Activated T-cell treated with anti-CD3 and anti-CD28 coated beads for 24 hours (primary cell): ENCODE measurements at places on chromosomes 12 and 14.

DNA sequence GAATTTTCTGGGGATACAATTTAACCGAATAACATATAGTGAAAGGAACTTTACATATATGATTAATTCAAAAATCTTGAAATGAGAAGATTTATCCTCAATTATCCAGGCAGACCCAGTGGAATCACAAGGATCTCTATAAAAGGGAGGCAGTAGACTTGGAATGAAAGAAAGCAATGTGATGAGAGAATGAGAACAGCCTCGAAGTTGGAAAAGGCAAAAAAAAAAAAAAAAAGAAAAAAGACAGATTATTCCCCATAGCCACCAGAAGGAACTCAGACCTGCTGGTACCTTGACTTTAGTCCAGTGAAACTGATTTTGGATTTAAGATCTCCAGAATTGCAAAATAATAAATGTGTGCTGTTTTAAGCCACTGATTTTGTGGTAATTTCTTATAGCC is 416.3 kb upstream of the OR4E1 start:
- DNase-seq = no peak

- no peak for DNase-seq
Measured at GRCh38 chr12:121515615-121516014, 65.2 kb downstream of the KDM2B start.

DNA sequence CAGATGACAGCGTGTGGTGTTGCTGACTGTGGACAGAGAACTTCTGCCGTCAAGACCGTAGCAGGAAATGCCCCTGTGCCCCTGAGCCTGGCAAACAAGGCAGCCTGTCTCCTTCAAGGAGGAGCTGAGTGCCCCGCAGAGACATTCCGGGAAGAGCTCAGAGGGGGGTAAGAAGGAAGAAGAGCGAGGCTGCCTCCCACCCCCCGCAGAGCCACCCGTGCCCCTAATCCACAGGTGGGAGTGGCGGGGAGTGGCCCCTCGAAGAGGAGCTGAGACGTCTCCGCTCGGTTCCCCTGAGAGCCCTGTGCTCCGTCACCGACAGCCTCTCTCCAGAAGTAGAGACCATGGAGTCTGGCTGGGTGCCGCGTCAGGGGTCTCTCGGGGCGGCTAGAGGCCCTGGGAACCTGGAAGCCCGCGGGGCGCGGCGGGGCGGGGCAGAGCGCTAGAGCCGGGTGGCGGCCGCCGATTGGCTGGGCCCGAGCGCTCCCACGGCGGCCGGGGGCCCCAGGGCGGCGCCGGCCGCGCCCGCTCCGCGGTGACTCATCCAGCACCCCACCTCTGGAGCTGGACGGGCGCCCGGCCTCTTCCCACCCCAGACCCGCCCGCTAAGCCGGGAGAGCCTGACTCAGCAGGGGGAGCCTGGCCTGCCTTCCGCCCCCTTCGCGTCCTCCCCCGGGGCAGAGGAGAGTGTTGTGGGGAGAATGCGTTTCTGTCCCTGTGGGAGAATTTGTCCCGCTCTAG is 25.2 kb upstream of the KRT78 start:
- peak; percentile 52 for DNase-seq

GRCh38 chr12:82698708-82699564 is 12.2 kb downstream of the TMTC2 start:
- DNase-seq = no peak

DNA sequence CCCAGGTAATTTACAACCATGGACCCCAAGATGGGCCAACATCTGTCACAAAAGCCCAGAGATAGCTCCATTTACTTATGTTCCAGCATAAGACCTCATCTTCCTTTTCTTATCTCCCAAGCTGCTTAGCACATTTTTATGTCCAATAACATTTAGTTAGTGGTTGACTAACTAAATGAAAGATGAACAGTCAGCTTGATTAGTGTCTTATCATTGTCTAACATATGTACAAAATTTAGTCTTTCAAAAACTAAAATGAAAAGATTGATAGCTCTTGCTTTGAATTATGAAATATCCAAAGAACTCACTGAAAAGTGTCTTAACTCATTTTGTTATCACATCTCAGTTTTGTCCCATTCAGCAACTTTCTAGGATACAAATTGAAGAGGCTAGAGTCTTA is 163.1 kb upstream of the EGLN3 start:
- DNase-seq = no peak

GRCh38 chr12:22578328-22578727 is 34.0 kb upstream of the C2CD5 start:
- DNase-seq = no peak

GRCh38 chr12:123354600-123354999 is 10.0 kb downstream of the SBNO1 start:
- DNase-seq = no peak

DNA sequence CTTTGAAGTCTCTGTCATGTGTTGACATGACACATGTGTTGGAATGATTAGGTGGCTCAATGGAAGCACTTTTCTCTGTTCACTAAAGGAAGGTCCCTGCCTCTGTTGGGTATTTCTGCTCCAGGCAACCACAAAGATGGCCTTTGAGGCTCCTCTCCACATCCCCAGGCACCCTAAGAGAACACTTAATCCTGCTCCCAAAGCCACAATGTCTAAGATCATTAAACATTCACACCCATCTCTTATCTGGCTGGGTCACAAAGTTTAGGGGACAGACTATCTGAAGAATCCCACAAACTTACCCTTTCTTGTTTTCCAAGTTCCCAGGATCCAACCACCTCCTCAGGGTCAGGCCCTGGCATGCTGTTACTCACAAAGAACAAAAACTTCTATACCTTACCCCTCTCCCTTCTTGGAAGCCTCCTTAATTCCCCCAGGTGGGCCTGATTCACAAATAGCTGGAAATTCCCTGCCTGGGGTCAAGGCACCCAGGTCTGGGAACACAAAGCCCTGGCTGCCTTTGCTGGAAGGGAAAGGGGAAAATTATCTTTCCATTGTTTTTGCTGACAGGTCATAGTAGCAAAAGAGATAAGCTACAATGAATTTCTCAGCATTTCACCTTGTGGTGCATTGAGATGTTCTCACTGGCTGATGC is 333.7 kb downstream of the PCNX1 start:
- DNase-seq = no peak

- no peak for DNase-seq
Measured at GRCh38 chr12:76506149-76506548, 53.4 kb downstream of the OSBPL8 start.

- DNase-seq = no peak
Measured at GRCh38 chr12:2644683-2645405, 149.9 kb upstream of the FKBP4 start.

DNA sequence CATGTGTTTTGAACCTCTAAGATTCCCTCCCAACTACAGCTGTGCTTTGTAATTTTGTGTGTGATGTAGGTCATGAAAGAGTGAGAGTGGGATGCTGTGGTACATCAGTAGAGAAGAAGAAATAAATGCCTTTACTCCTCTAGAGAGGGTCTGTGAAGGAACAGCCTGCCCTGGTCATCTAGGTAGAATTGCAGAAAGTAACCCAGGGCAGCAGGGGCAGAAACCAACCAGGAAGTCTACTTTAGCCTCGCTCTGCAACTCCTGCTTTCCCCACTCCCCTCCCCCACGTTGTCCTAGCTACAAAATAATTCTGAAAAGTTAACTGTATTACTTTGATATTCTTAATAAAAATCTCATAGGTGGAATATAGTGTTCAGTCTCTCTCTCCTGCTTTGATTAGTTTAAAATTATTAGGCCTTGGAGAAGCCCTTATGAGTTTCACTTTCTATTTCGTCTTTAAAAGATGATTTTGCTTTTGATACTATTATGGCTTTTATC is 7.5 kb downstream of the TBK1 start:
- DNase-seq = no peak

DNA sequence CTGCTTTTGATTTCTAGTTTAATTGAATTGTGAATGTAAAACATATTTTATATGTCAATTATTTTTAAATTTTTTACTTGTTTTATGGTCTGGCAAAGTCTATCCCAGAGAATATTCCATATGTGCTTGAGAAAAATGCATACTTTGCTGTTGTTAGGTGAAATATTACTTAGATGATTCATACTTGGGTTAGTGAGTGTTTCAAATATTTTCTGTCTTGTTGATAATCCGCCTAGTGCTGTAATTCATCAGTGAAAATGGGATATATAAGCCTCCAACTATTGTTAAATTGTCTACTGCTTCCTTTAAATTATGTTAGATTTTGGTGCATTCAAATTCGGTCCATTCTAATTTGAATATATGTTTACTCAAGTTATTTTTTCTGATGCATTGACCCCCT is 395.5 kb downstream of the LRFN5 start:
- no peak for DNase-seq
